ENCODE measurements at places on chromosomes 2 and 18.

GRCh38 chr2:237092506-237092905, 6.8 kb downstream of the COPS8 start:
- DNase-seq = no peak

GRCh38 chr18:31819106-31819924, 58.6 kb upstream of the SLC25A52 start:
- peak; percentile 42 for DNase-seq

GRCh38 chr2:76296438-76296837, 585.7 kb upstream of the GCFC2 start:
- DNase-seq = no peak

GRCh38 chr2:33602201-33602830, 3.2 kb upstream of the FAM98A start:
- DNase-seq = peak; percentile 22

GRCh38 chr2:23688486-23689130, 238.3 kb downstream of the ATAD2B start:
- no peak for DNase-seq

- DNase-seq = no peak
These were observed 60.6 kb downstream of the IL1R2 start for GRCh38 chr2:102052365-102052764.

DNA sequence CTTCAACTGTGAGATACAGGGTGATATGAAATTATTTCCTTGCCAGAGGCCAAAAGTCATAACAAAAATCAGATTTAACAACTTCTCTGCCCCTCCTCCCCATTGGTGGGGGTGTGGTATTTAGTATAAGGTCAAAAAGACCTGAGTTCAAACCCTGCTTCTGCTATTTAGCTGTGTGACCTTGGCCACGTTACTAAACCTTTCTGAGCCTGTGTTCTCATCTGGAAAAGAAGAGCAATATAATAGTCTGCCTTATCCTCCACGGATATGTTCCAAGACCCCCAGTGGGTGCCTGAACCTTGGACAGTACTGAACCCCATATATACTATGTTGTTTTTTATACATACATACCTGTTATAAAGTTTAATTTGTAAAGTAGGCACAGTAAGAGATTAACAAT, 3.7 kb downstream of the CDC42EP3 start:
- DNase-seq = no peak

DNA sequence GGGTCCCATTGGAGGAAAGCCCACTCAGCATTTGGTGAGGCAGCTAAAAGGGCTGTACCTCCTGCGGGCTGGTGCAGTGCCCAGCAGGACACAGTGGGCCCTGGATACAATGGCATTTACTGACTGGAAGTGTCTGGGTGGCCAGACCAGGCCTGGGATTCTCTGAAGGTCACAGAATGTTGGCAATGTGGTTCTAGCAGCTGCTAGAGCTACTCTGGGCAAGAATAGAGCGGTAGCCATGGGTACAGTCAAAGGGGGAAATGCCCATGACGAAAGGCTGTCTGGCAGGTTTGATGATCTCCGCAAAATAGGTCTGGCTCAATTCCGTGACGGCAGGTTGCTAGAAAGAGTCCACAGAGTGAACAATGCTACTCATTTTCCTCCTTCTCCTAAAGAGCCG, 241.8 kb downstream of the AFF3 start:
- no peak for DNase-seq

DNA sequence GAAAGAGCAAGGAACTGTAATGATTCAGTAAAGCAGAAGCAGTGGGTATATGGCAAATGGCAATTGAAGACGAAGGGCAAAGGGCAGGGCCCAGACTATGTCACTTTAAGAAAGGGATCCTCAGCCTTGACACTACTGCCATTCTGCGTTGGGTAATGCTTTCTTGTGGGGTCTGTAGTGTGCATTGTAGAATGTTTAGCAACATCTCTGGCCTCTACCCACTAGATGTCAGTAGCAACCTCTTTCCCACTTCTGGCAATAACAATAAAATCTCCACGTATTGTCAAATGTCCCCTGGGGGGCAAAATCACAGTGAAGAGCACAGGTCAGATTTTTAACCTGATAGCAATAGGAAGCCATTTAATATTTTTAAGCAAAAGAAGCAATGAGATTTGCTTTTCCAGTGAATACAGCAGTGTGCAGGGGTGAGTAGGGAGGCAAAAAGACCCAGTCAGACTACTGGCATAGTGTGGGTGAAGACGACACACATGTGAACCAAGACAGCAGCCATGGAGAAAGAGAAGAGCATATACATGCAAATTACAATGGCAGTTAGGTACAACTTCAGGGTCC, 209.5 kb downstream of the DYM start:
- peak; percentile 49 for DNase-seq

GRCh38 chr18:47605093-47605492, 325.4 kb downstream of the SMAD2 start:
- DNase-seq = no peak

- DNase-seq = no peak
These were observed 1.9 kb upstream of the ZC3H15 start for GRCh38 chr2:186484062-186484735.

Data from fibroblast of upper back skin (primary cell).